ENCODE measurements at places on chromosomes 2 and 18.

DNA sequence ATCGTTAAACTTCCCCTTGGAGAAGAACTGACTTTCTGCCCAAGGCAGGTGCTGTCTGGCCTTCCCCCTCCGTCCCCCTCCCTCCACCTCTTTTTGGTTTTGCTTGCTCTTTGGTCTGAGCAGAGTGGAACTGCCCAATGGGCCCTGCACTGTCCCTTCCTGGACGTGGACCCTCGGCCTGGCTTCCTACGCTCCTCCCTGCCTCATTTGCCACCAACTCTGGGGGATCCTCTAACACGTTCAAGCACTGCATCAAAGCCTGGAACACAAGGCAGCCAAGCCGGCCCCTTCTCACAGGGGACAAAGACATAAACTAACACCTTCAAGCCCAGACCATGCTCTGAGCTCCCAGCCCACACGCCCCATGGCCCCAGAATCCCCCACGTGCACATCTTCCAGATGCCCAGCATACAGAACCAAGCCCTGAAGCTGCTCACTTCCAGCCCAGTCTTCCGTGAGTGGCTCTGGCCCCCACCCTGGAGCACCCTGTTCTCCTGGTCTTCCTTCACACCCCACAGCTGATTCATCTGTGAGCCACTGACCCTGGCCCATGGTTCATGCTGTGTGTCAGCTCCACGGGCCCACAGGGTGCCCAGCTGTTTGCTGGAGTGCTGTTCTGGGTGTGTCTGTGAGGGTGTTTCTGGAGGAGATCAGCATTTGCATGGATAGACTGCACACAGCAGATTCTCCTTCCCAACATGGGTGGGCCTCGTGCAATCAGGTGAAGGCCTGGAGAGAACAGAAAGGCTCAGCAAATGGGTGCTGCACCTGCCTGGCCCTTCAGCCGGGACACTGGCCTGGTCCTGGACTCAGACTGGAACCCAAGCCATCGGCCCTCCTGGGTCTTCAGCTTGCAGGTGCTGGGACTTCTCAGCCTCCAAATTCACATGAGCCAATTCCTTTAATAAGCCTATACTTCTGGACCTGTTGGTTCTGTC is 247.1 kb upstream of the SALL3 start:
- no peaks in the 10 kb centered on the region for H3K27me3 ChIP-seq
- H3K4me1 ChIP-seq, result no peaks in the 10 kb centered on the region
- no peak overlapping the region for H3K27ac ChIP-seq
- H3K4me3 ChIP-seq, result no peak overlapping the region
- no peak for DNase-seq
- H3K36me3 ChIP-seq, result no peaks in the 10 kb centered on the region

- no peak overlapping the region for H3K4me3 ChIP-seq
- H3K27ac ChIP-seq, result no peak overlapping the region
- no peak for DNase-seq
- no peaks in the 10 kb centered on the region for H3K36me3 ChIP-seq
Measured at GRCh38 chr2:124887466-124887865, 862.4 kb downstream of the CNTNAP5 start.

GRCh38 chr2:217177720-217178119 is 317.9 kb upstream of the TNP1 start:
- no peak for DNase-seq
- peaks cover 6% of the 10 kb centered on the region for H3K27me3 ChIP-seq
- H3K27ac ChIP-seq, result no peak overlapping the region
- H3K4me1 ChIP-seq, result no peaks in the 10 kb centered on the region
- H3K4me3 ChIP-seq, result no peak overlapping the region

- H3K4me3 ChIP-seq, result no peak overlapping the region
- H3K27ac ChIP-seq, result no peak overlapping the region
- peaks cover 22% of the 10 kb centered on the region for H3K27me3 ChIP-seq
- no peaks in the 10 kb centered on the region for H3K36me3 ChIP-seq
Measured at GRCh38 chr2:38218591-38218991, 142.6 kb upstream of the CYP1B1 start.

DNA sequence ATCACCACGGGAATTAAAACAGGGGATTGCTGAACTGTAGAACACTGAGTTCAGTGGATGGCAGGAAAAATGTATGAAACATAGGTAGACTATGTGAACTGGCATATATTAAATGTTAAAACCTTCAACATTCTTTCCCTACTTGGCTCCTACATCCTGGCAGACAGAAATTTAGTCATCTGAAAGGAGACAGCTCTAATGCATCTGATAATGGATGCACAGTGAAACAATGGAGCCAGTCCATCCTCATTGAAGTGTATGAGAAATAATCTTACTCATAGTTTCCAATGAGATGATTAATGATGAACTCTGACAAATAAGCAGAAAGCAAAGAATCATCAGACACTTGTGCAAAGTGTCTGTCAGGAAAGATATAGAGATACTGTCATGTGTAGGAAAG is 1629.7 kb upstream of the TMEFF2 start:
- no peaks in the 10 kb centered on the region for H3K27me3 ChIP-seq
- H3K4me3 ChIP-seq, result no peak overlapping the region
- no peak overlapping the region for H3K27ac ChIP-seq
- no peaks in the 10 kb centered on the region for H3K36me3 ChIP-seq
- DNase-seq, result no peak

DNA sequence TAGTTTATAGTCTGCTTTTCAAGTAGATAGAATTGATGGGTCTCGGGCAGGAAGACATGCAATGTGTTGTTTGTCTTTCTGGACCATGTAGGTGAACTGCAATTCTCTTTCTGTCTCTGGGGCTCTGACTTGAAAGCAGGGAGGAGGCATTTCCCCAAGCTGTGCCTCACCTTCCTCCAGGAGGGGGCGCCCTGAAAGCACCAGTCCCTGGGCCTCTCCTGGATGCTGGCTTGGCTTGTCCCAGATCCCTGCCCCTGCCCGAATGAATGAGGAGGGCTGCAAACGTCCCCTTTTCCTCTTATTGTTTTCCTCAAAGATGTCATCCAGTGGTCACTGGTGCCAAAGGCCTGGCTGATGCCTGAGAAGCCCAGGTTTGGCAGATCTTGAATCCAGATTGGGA is 270.6 kb downstream of the CELF4 start:
- H3K4me1 ChIP-seq, result no peaks in the 10 kb centered on the region
- no peak overlapping the region for H3K27ac ChIP-seq
- H3K36me3 ChIP-seq, result no peaks in the 10 kb centered on the region
- H3K27me3 ChIP-seq, result peaks cover 2% of the 10 kb centered on the region

GRCh38 chr2:147937744-147938349 is 82.7 kb downstream of the ORC4 start:
- no peak overlapping the region for H3K27ac ChIP-seq
- DNase-seq, result no peak
- no peaks in the 10 kb centered on the region for H3K27me3 ChIP-seq
- H3K36me3 ChIP-seq, result peaks cover 25% of the 10 kb centered on the region

All from activated naive CD8-positive, alpha-beta T cell treated with anti-CD3 and anti-CD28 coated beads, Interleukin-2, amount 50 U/mL, for 24 hours (primary cell).